ENCODE measurements at places on chromosomes 2 and 18.

DNA sequence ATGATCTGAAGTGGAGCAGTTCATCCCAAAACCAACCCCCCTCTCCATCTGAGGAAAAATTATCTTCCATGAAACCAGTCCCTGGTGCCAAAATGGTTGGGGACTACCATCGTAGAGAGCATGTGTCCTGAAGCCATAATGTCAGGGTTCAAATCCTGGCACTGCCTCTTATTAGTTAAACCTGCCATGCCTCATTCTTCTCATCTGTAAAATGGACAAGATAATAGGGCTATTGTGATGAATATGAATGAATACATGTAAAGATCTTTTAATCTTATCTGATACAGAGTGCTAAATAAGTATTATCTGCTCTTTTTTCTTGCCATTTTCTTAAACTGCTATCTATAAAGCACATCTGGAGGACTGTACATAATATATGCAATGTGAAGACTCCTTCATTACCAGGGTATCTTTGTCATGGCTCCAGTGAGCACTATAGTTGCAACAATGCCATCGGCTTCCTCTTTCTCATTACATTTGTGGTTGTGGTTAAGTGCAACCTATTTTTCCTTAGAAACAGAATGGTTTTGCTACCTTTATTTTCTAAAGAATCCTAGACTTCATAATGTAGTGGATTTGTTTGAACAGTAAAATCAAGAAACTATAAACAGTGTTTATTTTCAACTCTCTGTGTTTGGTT lies 27.0 kb downstream of the MFSD6 start:
- no peak for DNase-seq
- H3K27me3 ChIP-seq = no peaks in the 10 kb centered on the region
- no peaks in the 10 kb centered on the region for H3K4me1 ChIP-seq
- no peaks in the 10 kb centered on the region for H3K36me3 ChIP-seq

DNA sequence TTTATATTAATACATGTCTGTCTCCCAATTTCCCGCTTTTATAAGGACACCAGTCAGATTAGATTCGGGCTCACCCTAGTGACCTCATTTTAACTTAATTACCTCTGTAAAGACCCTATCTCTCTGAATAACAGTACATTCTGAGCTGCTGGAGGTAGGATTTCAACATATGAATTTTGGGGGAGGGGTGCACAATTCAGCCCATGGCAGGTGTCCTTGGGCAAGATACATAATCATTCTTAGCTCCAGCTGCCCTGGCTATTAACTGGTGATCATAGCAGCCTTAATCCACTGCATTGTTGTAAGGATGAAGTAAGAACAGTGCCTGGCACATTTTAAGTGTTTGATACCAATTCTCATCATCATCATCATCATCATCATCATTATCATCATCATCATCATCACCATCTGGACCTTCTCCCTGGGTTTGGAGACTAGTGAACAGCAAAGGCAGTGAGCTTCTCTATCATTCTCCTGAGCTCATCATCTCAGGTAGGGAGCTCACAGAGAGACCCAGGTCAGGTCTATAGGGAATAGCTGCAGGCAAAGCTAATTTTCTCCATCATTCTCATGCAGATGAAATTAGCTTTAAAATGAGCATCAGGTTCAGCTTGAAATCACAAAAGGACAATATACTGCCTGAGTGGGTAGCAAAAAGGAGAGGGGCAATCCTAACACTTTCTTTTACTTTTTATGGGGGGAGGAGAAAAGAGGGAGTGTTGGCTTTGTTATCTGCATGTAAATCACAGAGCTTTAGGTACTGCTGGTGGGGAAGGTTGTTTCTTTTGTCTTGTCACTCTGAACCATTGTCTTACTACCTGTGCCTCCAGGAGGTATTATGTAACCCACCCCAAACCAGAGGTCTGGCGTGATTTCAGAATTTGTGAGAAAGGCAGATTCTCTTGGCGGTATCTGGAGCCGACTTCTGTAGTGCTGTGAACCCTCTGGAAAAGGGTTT lies 125.5 kb upstream of the SPRED2 start:
- no peak for DNase-seq
- H3K27me3 ChIP-seq = no peaks in the 10 kb centered on the region
- H3K36me3 ChIP-seq = no peaks in the 10 kb centered on the region
- no peak overlapping the region for H3K4me3 ChIP-seq
- peaks cover 31% of the 10 kb centered on the region for H3K4me1 ChIP-seq
- no peak overlapping the region for H3K27ac ChIP-seq

- peak; percentile 58 for DNase-seq
- H3K4me1 ChIP-seq = no peaks in the 10 kb centered on the region
- no peak overlapping the region for H3K4me3 ChIP-seq
These were observed 22.2 kb upstream of the ITSN2 start for GRCh38 chr2:24382363-24383073.

GRCh38 chr2:27489118-27489497 lies 435 bp downstream of the IFT172 start:
- no peaks in the 10 kb centered on the region for H3K27me3 ChIP-seq
- DNase-seq = no peak
- H3K27ac ChIP-seq = peak overlapping the region; percentile 21
- H3K4me3 ChIP-seq = peak overlapping the region; percentile 65

DNA sequence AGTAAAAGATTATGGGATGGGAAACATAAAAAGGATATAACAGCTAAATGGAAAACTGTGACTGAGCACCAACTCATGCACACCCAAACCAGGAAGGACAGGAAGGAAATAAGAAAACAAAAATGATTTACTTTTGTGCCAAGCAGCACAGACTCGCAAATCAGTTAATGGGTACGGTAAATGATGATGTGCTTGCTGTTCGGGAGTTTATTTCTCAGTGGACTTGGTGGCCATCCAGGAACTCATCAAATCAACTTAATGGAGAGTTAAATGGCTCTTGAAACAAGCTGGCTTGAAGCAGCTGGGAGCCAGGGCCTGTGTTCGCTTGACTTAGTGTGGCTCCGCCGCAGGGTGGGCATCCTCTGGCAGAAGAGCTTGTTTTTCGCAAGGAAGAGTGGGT lies 36.2 kb downstream of the MTCL1 start:
- no peak overlapping the region for H3K4me3 ChIP-seq
- no peak for DNase-seq
- H3K27ac ChIP-seq = no peak overlapping the region
- no peaks in the 10 kb centered on the region for H3K4me1 ChIP-seq
- H3K27me3 ChIP-seq = no peaks in the 10 kb centered on the region
- no peaks in the 10 kb centered on the region for H3K36me3 ChIP-seq

DNA sequence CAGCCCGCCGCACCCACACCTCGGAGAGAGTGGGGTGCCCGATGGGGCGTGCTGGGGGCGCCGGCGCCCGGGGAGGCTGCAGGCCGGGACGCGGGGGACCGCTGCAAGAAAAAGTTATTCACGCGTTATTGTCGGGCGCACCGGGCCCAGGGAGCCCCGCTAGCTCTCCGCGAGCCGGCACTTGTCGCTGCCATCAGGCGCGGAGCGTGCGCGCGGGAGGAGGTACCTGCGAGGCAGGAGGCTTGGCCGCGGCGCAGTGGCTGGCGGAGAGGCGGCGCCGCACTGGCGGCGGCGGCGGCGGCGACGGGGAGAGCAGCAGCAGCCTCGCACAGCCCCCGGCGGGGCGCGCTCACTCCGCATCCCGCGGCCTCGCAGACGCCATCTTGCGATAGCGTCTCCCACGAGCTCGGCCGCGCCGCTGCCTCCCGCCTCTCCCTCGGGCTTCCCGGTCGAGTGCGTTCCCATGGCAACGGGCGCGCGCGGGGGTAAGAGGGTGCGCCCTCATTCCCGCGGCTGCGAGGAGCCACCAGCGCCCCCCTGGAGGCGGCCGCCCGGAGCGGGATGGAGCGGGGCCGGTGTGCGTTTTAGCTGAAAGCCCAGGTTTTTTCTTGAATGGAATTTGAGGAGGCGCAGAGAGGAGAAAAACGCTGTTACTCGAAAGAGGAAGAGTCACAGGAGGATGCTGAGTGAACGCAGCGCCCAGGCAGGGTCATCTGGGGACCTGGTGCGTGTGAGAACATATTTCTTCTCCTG lies at the start of gene CHN1:
TSS of gene CHN1 (minus strand) at position 402 of the 753 bp plus-strand sequence. CDS start 469 bp downstream, outside the sequence.
- peak within 1 kb of the TSS; percentile 77 for H3K4me3 ChIP-seq
- DNase-seq = peak; percentile 66
- no peak within 1 kb of the TSS for H3K27ac ChIP-seq
- H3K27me3 ChIP-seq = peaks cover 47% of the 10 kb centered on the region

- no peak overlapping the region for H3K4me3 ChIP-seq
- no peaks in the 10 kb centered on the region for H3K4me1 ChIP-seq
- DNase-seq = no peak
- H3K27ac ChIP-seq = no peak overlapping the region
- H3K27me3 ChIP-seq = no peaks in the 10 kb centered on the region
These were observed 123.4 kb upstream of the COL3A1 start for GRCh38 chr2:188850786-188851185.

DNA sequence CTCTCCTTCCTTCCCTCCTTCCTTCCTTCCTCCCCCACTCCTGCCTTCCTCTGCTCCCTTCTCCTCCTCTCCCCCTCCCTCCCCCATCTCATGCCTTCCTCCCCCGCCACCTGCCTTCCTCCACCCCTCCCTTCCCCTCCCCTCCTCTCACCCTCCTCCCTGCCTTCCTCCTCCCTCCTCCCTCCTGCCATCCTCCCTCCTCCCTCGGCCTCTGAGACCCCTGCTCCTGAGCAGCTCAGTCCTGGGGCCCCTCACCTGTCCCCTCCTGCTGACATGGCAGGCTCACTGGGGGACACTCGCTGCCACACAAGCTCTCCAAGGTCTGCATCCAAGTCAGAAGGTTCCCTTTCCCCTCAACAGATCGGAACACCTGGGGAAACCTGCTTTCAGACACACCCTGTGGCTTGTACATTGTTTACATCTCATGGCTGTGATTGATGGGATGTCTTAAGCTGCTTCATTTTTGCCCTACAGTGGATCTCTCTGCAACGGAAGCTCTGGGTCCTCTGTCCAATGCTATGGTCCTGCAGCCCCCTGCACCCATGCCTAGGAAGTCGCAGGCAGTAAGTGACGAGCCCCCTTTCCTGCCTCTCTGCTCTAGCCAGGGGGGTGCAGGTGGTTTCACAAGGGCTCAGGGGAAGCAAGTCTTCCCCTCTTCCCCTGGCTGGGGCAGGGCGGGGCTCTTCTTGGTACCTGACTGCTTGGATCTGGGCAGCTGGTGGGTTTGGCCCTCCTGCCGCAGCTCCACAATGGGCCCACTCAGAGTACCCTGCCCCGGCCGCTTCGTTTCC lies 22.9 kb downstream of the ITGB1BP1 start:
- H3K36me3 ChIP-seq = peaks cover 46% of the 10 kb centered on the region
- DNase-seq = peak; percentile 89
- H3K27me3 ChIP-seq = no peaks in the 10 kb centered on the region
- H3K4me1 ChIP-seq = peaks cover 42% of the 10 kb centered on the region
- no peak overlapping the region for H3K27ac ChIP-seq
- no peak overlapping the region for H3K4me3 ChIP-seq

- H3K4me3 ChIP-seq = peak overlapping the region; percentile 74
- H3K27ac ChIP-seq = no peak overlapping the region
- peaks cover 25% of the 10 kb centered on the region for H3K4me1 ChIP-seq
- no peaks in the 10 kb centered on the region for H3K27me3 ChIP-seq
- H3K36me3 ChIP-seq = no peaks in the 10 kb centered on the region
These were observed 727 bp downstream of the NCOA1 start for GRCh38 chr2:24491542-24492420.

GRCh38 chr2:196836440-196836839 lies 27.3 kb upstream of the C2orf66 start:
- H3K4me3 ChIP-seq = no peak overlapping the region
- H3K4me1 ChIP-seq = peaks cover 16% of the 10 kb centered on the region
- peak; percentile 67 for DNase-seq
- no peaks in the 10 kb centered on the region for H3K36me3 ChIP-seq
- no peaks in the 10 kb centered on the region for H3K27me3 ChIP-seq

DNA sequence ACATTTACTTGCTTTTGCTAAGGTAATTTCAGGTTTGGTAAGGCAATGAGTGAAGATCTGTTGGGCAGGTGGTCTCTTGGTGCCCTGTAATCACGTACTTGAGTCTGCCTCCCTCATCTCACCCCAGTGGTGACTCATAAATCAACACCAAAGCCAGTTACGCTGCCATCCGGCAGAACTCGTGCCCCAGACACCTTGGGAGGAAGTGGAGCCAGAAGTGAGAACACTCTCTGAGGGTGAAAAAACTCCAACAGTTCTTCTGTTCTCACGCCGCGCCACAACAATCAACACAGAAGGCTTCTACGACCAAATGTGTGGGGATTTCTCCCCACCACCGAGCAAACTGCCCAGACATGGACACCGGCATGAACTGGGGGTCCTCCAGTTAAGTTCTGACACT lies 206.2 kb downstream of the ARL4C start:
- DNase-seq = peak; percentile 20
- H3K36me3 ChIP-seq = no peaks in the 10 kb centered on the region
- H3K4me3 ChIP-seq = no peak overlapping the region
- H3K27me3 ChIP-seq = no peaks in the 10 kb centered on the region
- no peak overlapping the region for H3K27ac ChIP-seq
- H3K4me1 ChIP-seq = peaks cover 23% of the 10 kb centered on the region

GRCh38 chr2:130371723-130372054 lies 15.8 kb downstream of the PTPN18 start:
- no peak overlapping the region for H3K27ac ChIP-seq
- peak overlapping the region; percentile 94 for H3K4me3 ChIP-seq
- no peaks in the 10 kb centered on the region for H3K36me3 ChIP-seq
- no peaks in the 10 kb centered on the region for H3K27me3 ChIP-seq
- no peak for DNase-seq

GRCh38 chr18:3120356-3120755 lies 99.4 kb downstream of the MYOM1 start:
- H3K4me1 ChIP-seq = peaks cover 61% of the 10 kb centered on the region
- H3K27me3 ChIP-seq = no peaks in the 10 kb centered on the region
- no peaks in the 10 kb centered on the region for H3K36me3 ChIP-seq
- DNase-seq = no peak

DNA sequence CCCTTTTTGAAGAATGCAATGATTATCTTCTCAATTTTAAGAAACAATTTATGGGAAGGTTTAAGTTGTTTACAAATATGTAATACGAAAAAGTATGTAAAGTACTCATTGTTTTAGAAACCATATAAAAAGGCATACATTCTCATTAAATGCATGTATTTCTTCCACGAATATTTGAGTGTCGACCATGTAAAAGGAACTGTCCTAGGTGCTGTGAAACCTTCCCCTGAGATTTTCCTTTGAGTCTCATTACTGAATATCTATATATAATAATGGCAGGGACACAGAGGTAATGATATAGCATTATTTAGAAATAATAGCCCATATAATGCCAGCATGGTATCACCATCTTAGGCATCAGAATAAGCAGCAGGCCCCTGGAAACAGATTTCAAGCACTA lies 239.3 kb downstream of the ERBB4 start:
- no peak for DNase-seq
- H3K4me3 ChIP-seq = no peak overlapping the region
- no peaks in the 10 kb centered on the region for H3K27me3 ChIP-seq
- H3K36me3 ChIP-seq = no peaks in the 10 kb centered on the region
- H3K4me1 ChIP-seq = no peaks in the 10 kb centered on the region

GRCh38 chr2:67662222-67662621 lies 265.1 kb downstream of the ETAA1 start:
- no peak overlapping the region for H3K4me3 ChIP-seq
- DNase-seq = no peak
- H3K27me3 ChIP-seq = no peaks in the 10 kb centered on the region
- H3K27ac ChIP-seq = no peak overlapping the region
- H3K4me1 ChIP-seq = no peaks in the 10 kb centered on the region
- no peaks in the 10 kb centered on the region for H3K36me3 ChIP-seq

- no peaks in the 10 kb centered on the region for H3K4me1 ChIP-seq
- H3K36me3 ChIP-seq = no peaks in the 10 kb centered on the region
- peaks cover 8% of the 10 kb centered on the region for H3K27me3 ChIP-seq
- no peak for DNase-seq
- no peak overlapping the region for H3K27ac ChIP-seq
- H3K4me3 ChIP-seq = no peak overlapping the region
These were observed 34.1 kb upstream of the SP3 start for GRCh38 chr2:173999272-173999671.
